Kidney glomerular epithelial cell (primary cell): ENCODE measurements at places on chromosomes 13 and 19.
A peak's percentile ranks its signal among the peaks of the same experiment; 100 is the strongest.

- no peak for DNase-seq
Measured at GRCh38 chr13:98930151-98930591, 47.7 kb downstream of the DOCK9 start.

DNA sequence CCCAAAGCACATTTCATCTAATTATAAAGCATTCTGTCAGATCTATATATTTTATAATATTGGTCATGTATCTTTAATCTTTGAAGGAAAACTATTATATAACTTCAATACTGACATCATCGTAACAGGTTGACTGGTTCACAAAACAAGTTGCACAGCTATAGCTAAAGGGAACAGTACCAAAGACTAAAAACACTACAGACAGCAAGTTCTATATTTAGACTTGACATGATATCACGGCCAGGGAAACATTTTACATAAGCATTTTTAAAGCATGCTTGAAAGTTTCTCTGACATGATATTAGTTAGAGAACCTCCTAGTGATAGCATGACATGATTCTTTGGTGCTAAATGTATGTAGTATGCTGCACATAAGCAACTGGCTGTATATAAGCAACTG lies 182.5 kb downstream of the NDFIP2 start:
- no peak for DNase-seq

DNA sequence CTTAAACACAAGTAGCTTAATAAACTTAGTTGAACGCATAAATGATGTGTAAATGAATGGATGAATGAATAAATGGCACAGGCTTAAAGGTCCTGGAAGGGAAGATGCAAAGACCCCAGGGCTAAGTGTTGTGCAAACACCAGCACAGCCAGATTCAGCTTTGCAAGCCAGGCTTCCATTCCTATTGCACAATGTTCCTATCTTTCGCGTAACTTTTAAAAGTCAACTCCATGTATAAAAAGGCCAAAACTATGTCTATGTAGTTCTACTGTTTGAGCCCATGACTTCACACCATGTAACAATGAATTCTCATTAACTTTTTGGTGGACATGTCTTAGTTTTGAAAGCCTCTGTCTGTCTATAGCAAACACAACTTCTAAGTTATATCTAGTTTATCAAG lies 226.0 kb downstream of the NALCN start:
- no peak for DNase-seq

DNA sequence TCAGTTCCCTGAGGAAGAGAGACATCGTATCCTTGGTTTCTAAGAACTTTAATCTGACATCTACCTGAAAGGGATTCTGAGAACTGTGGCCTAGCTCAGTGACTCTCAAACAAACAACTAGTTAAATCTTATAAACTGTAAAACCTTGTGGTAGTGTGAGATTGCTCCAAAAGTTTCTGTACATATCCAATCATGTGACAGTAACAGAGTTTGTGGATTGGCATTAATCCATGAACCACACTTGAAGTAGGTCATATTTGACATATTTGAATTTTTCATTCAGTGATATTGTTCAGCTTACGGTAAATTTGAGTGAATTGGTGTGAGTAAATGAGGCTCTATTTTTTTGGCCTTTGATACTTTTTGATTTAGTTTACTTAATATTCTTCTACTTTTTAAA lies 15.0 kb downstream of the TDRD3 start:
- DNase-seq: no peak

DNA sequence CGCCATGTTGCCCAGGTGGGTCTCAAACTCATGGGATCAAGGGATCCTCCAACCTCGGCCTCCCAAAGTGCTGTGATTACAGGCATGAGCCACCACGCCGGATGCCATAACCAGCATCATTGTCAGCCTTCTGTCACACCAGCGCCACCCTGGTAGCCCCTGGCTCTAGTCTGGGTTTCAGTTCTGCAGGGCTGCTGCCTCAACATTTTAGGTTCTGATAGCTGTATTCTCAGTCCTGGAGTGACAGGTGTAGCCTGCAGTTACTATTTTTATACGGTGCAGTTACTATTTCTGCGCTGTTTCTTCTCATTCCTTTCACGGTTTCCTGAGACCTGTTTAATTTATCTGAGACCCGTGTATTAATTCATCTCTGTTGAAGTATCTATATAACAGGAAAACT lies 57.1 kb downstream of the TRPM4 start:
- no peak for DNase-seq

DNA sequence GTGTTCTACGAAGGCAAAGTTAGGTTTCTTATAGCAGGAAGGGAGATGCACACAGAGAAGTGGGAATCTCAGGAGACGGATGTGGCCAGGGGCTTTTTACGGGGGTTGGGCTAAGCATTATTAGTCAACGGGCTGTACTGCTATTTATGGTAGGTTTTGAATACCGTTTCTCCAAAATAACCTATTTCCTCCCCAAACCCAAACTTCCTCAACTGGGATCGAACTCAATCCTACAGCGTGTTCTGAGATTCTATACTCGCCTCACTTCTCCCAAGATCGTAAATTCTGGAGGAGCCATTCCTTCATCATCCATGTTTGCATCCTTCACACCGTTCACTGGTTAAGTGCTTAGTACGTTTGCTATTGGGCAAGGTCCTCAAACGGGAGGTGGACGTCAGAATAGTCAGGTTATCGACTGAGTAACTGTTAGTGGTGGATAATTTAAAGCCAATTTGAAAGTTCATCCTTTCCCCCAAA lies 1.2 kb upstream of the TRIM13 start:
- no peak for DNase-seq

GRCh38 chr19:4063369-4064148 lies 3.1 kb downstream of the ZBTB7A start:
- DNase-seq: no peak

DNA sequence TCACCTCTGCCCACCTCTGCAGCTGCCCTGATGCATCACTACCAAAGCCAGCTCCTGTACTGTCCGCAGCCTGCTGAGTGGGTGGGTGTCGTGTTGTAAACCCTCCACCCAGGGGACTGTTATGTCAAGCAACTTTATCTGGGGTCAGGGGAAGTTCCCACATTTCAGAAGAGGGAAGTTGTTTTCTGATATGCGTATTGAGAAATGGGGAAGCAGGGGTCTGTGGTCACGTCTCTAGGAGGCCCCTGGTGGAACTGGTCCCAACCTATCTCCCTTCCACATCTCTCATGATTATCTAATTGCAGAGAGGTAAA lies 31.2 kb downstream of the CLEC17A start:
- DNase-seq: no peak

- no peak for DNase-seq
Measured at GRCh38 chr13:79673993-79674377, 193.0 kb downstream of the NDFIP2 start.

DNA sequence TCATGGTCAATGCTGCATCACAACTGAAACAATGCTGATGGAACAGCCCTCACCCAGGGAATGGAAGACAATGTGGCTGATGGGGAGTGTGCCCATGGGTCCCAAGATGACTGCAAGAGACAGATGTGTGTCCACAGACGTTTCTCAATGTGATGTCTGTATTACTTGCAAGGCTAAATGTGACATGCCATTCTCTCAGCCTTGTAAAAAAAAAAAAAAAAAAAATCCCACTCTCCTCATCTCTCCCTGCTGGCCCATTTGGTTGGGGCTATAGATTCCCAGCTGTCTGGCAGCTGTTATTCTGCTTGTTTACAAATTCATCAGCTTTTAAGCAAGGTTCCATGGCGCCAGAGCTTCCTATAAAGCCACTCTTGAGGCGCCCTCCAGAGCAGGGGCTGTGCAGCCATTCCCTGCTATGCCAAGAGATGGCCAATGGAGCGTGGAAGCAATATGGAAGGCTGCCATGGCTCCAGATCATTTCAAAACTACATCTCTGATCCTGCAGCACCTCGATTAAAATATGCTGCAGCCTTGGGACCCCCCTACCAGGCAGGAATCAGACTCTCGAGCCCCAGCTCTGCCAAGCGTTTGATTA lies 294.8 kb downstream of the FOXO1 start:
- no peak for DNase-seq

DNA sequence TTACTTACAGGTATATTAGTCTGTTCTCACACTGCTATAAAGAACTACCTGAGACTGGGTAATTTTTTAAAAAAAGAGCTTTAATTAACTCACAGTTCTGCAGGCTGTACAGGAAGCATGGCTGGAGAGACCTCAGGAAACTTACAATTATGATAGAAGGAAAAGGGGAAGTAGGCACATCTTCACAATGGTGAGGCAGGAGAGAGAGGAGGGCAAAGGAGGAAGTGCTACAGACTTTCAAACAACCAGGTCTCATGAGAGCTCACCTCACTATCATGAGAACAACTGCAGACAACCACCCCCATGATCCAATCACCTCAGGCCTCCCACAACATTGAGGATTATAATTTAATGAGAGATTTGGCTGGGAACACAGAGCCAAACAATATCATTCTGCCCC lies 511.7 kb downstream of the SLITRK6 start:
- no peak for DNase-seq

GRCh38 chr13:113106711-113107351 lies 1.2 kb downstream of the F7 start:
- DNase-seq: no peak

GRCh38 chr13:112032186-112032993 lies 34.6 kb upstream of the SOX1 start:
- no peak for DNase-seq

- DNase-seq: no peak
Measured at GRCh38 chr19:55500368-55500952, 12.2 kb downstream of the SSC5D start.

GRCh38 chr13:97262058-97262457 lies 39.9 kb downstream of the MBNL2 start:
- no peak for DNase-seq

- DNase-seq: no peak
Measured at GRCh38 chr13:94640721-94641120, 39.1 kb downstream of the GPR180 start.

GRCh38 chr13:84658491-84659358 lies 776.5 kb upstream of the SLITRK1 start:
- no peak for DNase-seq

GRCh38 chr13:74633734-74634133 lies 499.5 kb upstream of the KLF12 start:
- DNase-seq: no peak

- DNase-seq: no peak
Measured at GRCh38 chr13:102462570-102462969, 60.7 kb upstream of the FGF14 start.

DNA sequence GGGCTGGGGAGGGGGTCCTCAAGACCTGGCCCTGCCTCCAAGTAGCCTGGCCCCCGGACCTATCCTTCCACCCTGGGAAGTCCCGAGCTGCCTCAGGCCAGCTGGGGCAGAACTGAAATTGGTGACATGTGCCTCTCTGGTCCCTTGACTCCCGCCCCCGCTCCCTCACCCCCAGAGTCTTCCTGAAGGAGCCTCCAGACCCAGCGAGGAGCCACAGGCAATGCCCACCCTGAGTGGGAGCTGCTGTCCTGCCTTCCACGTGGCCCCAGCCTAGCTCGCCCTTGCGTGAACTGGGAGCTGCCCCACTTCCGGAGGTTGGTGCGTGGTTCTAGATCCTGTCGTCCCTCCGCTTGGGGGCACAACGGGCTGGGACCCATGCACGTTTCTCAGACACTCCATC lies 34.6 kb downstream of the CEBPA start:
- no peak for DNase-seq

GRCh38 chr13:106569233-106570095 lies 1.5 kb upstream of the ARGLU1 start:
- DNase-seq: no peak

- DNase-seq: no peak
Measured at GRCh38 chr13:21318891-21319532, 140.1 kb downstream of the ZDHHC20 start.

DNA sequence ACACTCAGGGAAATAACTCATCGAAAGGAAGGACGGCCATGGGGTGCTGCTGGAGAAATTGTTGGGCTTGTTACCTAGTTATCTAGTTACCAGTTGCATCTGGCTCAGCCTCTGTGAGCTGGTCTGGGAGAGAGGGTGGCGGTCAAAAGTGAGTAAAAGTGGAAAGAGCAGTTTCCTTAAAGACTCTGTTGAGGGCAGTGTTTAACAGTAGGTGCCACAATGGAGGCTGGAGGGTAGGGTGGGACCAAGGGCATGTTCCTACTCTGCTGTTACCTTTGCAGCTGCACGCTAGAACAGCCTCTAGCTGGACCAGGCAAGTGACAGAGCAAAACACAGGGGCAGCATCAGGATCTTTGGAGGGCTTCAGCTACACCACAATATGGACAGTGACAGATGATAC lies 228.8 kb upstream of the STARD13 start:
- no peak for DNase-seq

- peak; percentile 39 for DNase-seq
Measured at GRCh38 chr19:55251341-55252081, 7.3 kb downstream of the PPP6R1 start.

GRCh38 chr13:32031025-32031814 lies at the start of gene FRY:
Gene FRY (plus strand): TSS chr13:32031774. CDS start chr13:32031796, 22 bp downstream.
- peak; percentile 38 for DNase-seq

- DNase-seq: no peak
Measured at GRCh38 chr19:16883522-16883921, 5.3 kb upstream of the F2RL3 start.

- no peak for DNase-seq
Measured at GRCh38 chr19:19626516-19627472, 1.2 kb downstream of the LPAR2 start.
